WERI-Rb-1 (cell line): ENCODE measurements at places on chromosomes 7 and 10.

- DNase-seq = no peak
These were observed 40.1 kb upstream of the AKR1C2 start for GRCh38 chr10:5043716-5044115.

DNA sequence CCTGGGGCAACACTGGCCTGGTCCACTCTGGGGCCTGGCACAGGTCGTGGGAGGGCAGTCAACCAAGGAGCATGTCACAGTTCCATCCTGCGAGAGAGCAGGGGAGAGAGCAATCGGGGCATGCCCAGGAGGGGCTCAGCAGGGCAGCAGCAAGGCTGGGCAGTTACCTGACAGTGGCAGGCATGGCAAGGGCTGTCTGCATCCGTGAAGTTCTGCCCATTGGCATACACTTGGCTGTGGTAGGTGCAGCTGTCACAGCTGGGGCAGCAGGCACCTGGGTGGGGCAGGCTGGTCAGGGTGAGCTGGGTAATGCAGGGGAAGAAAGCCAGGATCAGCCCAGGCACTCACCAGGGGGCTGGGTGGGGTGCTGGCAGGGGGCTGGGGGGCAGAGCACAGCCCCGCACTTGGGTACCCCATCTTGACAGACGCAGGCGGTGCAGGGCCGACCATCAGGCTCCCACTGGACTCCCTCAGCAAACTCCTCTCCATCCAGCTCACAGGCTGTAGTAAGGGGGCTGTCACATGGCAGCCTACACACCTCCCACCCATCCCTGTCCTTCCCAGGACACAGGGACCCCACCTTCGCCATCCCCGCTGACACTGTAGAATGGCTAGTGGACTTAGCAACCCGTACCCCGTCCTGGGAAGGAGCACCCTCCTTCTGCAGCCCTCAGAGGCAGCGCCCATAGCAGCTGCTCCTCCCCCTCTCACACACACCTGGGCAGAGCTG lies 17.8 kb downstream of the KCP start:
- no peak for DNase-seq

DNA sequence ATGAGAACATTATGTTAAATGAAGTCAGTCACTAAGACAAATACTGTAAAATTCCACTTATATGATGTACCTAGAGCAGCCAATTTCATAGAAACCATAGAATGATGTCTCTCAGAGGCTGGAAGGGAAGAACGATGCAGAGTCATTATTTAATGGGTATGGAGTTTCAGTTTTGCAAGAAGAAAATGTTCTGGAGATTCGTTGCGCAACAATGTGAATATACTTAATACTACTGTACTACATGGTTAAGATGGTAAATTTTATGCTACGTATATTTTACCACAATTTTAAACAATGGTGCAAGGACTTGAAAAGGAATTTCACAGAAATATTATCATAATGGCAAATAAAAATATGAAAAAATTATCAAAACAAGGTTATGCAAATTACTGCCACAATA lies 972.6 kb downstream of the KCNMA1 start:
- no peak for DNase-seq

DNA sequence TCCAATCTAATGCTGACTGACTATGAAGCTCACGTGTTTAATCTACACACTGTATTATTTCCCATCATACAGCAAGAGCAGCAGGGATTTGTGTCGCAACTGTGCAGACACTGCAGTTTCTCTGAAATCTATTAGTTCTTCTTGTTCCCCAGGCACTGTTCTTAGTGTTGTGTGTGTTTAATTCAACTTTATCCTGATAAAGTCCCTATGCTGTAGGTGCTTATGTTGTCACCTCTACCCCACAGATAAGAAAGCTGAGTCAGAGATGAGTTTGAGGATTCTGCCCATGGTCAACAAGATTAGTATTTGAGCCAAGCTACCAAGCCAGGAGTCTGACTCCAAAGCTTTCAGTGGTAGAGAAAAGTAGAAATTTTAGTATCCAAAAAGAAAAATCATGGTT lies 22.5 kb upstream of the EPHB6 start:
- DNase-seq = no peak

DNA sequence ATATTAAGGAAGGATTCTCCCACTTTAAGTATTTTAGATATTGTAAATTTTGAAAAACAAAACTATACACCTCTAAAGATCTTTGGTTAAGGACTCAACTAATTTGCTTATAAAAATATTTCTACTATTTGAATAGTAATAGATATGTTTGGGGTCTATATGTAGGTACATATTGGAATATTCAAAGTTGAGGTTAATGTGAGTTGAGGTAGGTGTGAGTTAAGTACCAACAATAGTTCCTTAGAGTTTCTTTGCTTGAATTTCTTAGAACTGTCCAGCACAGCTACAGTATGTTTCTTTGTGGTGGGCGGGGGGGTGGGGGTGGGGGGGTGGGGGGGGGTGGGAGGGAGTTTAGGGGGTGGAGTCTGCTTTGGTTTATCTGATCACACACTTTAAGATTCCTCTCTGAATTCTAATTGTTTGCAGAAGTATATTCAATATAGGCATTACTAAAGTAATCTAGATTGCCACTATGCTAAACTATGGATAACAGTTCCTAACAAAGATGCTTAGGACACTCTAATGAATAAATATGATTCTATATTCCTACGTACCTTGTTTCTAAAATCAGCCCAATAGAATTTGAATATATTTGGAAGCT lies 2.1 kb downstream of the GRM3 start:
- no peak for DNase-seq

DNA sequence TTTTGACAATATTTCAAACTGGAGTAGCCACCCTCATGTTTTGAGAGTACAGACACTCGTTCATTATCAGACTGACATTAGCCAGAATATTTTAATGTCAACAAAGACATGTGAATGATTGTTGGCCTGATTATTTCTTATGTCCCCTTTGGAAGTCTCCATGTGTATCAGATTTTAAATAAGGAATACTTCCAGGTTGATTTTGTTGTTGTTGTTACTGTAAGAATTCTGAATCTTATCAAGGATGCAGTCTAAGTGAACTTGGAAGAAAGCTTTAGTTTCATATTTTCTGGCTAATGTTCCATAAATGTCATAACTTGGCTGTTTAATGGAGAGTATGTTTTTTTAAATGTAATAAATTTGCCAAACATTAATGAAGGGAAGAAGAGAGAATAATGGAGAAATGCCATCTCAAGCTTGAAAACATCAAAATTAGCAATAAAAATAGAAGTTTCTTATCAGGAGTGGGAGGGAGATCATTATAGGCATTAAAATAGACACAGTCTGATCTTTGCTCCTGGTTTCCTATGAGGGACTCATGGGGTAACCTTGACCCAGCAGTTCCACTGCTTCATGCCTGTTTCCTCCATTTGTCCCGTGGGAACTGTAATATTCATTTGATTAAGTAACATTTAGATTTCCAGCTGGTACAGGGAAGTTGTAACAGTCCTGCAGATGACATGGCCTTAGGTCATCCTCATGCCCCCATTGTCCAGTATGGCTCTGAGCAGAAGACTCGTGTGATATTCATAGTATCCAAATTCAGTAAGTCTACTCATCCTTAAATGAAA lies 122.4 kb upstream of the KIAA1217 start:
- no peak for DNase-seq

- no peak for DNase-seq
These were observed 8.8 kb downstream of the GATA3 start for GRCh38 chr10:8063128-8063908.

- DNase-seq = peak; percentile 27
These were observed 11.3 kb upstream of the ATXN7L1 start for GRCh38 chr7:105887569-105888189.

GRCh38 chr7:98930921-98931320 lies 52.6 kb downstream of the TRRAP start:
- no peak for DNase-seq

DNA sequence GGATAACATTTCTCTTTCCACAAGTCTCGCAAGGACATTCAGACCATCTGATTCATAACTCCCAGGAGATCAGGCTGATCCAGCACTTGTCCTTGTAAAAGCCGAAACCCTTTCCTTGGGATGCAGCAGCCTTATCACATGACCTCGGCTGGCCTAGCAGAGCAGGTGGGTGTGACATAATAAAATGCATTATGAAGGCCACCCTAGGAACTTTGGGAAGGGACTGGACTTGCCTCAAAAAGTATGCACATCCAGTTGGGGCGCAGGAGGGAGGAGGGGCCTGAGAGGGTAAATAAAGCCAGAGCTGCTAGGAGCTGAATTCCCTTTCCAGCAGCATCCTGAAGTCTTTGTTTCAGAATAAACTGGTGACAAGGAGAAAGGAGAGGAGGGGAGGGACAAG lies 260.8 kb downstream of the SNX13 start:
- no peak for DNase-seq

- DNase-seq = no peak
These were observed 100.8 kb downstream of the ARHGAP21 start for GRCh38 chr10:24622781-24623301.

- DNase-seq = peak; percentile 95
These were observed 167.0 kb upstream of the PPP1R3A start for GRCh38 chr7:114085592-114086501.

DNA sequence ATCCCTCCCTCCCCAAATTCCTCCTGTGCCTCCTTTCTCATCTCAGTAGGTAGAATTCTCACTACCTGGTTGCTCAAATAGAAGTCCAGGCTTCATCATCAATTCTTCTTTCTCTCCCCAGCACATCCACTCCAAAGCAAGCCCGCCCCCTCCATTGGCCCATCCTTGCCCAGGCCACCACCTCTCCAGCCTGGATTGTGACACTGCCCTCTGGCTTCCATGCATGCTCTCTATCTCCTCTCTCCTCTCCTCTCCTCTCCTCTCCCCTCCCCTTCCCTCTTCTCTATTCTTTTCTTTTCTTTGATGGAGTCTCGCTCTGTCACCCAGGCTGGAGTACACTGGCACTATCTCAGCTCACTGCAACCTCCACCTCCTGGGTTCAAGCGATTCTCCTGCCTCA lies 144.9 kb downstream of the UBE2H start:
- no peak for DNase-seq

- DNase-seq = no peak
These were observed 20.3 kb downstream of the CACUL1 start for GRCh38 chr10:118734475-118734874.

DNA sequence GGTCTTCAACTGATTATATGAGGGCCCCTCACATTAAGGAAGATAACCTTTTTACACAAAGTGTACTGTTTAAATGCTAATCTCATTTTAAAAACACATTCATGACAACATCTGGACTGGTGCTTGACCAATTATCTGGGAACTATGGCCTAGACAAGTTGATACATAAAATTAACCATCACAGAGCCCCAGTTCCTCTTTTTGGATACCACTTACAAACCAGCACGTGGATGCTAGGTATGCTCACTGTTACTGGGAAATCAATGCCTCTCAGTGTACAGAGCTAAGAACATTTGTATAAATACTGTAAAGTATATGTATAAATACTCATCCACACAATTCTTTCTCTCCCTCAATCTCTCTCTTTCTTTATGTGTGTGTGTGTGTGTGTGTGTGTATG lies 1217.8 kb upstream of the LRRTM3 start:
- DNase-seq = no peak

DNA sequence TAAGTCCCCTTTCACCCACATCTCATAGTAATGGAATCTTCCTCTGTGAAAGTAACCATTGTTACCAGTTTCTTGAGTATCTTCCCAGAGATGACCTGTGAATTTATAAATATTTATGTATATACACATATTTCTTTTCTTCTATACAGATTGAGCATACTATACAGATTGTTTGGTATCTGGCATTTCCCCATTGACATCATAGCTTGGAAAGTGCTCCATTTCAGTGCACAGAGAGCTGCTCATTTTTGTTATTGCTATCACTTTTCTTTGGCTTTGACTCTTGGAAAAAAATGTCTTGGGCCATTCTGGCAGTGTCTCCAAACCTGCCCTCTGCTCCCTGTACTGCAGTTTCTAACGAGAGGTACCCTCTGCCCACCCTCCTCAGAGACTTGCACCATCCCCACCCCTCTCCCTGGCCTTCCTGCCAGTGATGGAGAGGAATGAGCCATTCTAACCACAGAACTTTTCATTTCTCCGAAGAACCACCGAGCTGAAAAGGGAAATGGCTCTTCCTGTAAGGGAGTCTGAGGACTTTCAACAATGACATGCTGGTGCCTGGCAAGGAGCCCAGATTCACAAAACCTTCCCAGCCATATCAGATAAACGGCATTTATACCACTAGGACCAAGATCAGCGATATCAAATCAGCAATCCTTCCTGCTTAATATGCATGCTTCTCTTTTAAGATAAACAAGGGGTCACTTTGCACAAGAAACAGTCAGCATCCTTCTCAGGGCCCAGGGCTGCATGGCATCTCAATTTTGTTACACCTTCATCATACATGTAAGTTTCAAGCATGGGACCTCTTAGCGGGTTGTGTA lies 19.7 kb upstream of the CCSER2 start:
- DNase-seq = no peak

DNA sequence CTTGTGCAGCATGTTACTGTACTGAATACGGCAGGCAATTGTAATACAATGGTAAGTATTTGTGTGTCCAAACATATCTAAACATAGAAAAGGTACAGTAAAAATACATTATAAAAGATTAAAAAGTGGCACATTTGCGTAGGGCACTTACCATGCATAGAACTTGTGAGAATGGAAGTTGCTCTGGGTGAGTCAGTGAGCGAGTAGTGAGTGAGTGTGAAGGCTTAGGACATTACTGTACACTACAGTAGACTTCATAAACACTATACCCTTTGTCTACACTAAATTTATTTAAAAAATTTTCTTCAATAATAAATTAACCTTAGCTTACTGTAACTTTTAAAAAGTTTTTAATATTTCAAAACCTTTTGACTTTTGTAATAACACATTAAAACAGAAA lies 37.5 kb downstream of the BPGM start:
- DNase-seq = no peak

DNA sequence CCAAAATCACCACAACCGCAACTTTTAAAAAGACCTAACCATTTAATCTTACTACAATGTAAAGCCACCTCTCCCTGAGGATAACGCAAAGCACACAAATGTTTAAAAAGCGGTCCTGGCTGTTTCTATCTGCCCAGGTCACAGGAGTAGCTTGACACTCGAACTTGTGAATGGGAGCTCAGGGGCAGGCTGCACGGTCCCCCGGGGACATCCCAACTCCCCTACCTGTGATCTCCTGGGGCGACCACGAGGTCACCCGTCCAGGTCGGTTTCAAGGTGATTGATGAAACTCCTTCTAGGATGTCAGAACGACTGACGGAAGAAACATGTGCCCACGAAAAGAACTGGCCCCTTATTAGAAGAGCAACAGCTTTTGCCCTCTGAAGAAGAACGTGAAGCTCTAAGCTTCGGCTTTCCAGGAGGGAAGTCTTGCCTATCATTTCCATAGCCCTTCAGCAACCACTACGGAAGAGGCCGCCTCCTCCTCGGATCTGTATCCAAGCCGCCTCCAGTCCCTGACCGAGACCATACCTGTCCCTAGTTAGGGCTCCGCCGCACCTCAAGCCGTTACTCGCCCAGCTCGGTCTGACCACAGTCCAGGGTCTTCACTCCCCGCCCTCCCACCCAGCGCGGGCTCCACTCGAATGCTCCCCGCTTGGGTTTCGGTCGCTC lies 459 bp downstream of the CYCS start:
- peak; percentile 9 for DNase-seq

GRCh38 chr7:897771-898376 lies 21.5 kb downstream of the GET4 start:
- DNase-seq = no peak

- DNase-seq = no peak
These were observed 28.0 kb upstream of the SEM1 start for GRCh38 chr7:96737545-96738050.

- no peak for DNase-seq
These were observed 455 bp downstream of the CUL2 start for GRCh38 chr10:35089611-35090161.
